ENCODE measurements at places on chromosomes 7 and 10. TPM values are rescaled to one million over a fixed set of nuclear protein-coding genes. Genes with fewer than 3 reads are reported as not detected.

GRCh38 chr7:107693396-107693795 lies 32.8 kb downstream of the SLC26A4 start:
- no peak overlapping the region for H3K27ac ChIP-seq
- no peaks in the 10 kb centered on the region for H3K36me3 ChIP-seq
- no peak overlapping the region for H3K4me3 ChIP-seq
- H3K27me3 ChIP-seq: no peaks in the 10 kb centered on the region
- DNase-seq: no peak
- no peaks in the 10 kb centered on the region for H3K4me1 ChIP-seq

The DLX5 gene
- not detected for total RNA-seq

DNA sequence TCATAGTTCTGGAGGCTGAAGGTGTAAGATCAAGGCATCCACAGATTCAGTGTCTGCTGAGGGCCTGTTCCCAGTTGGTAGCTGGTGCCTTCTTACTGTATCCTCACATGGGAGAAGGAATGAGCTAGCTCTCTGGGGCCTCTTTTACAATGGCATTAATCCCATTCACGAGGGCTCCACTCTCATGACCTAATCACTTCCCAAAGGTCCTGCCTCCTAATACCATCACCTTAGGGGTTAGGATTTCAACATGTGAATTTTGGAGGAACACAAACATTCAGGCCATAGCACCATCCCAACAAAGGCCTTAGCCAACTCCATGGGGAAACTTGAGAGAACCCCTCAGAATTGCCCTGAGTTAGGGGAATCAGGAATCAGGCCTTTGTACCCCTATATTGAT lies 66.1 kb upstream of the CREB5 start:
- H3K4me1 ChIP-seq: no peaks in the 10 kb centered on the region
- H3K27me3 ChIP-seq: no peaks in the 10 kb centered on the region
- no peak overlapping the region for H3K27ac ChIP-seq
- H3K36me3 ChIP-seq: no peaks in the 10 kb centered on the region
- DNase-seq: no peak

The SAMD9L gene
- 46.5 TPM for total RNA-seq

- no peaks in the 10 kb centered on the region for H3K4me1 ChIP-seq
- H3K27me3 ChIP-seq: no peaks in the 10 kb centered on the region
- no peak overlapping the region for H3K27ac ChIP-seq
- H3K4me3 ChIP-seq: no peak overlapping the region
Observed at GRCh38 chr7:157378390-157378789, 41.6 kb downstream of the DNAJB6 start.

GRCh38 chr7:27173956-27174873 lies at the start of gene HOXA10:
TSS of gene HOXA10 (minus strand) at chr7:27174320. CDS start at chr7:27174306, 14 bp downstream.
- H3K27me3 ChIP-seq: peaks cover 100% of the 10 kb centered on the region
- H3K4me3 ChIP-seq: peak within 1 kb of the TSS; percentile 45
- peak within 1 kb of the TSS; percentile 51 for H3K27ac ChIP-seq
- peak; percentile 56 for DNase-seq
- no peaks in the 10 kb centered on the region for H3K36me3 ChIP-seq
- H3K4me1 ChIP-seq: peaks cover 27% of the 10 kb centered on the region

GRCh38 chr7:98251231-98251600 lies 816 bp downstream of the TECPR1 start:
- peaks cover 57% of the 10 kb centered on the region for H3K4me1 ChIP-seq
- H3K36me3 ChIP-seq: no peaks in the 10 kb centered on the region
- DNase-seq: no peak
- H3K27ac ChIP-seq: peak overlapping the region; percentile 88
- no peaks in the 10 kb centered on the region for H3K27me3 ChIP-seq
- H3K4me3 ChIP-seq: peak overlapping the region; percentile 94

- H3K4me3 ChIP-seq: no peak overlapping the region
- H3K27ac ChIP-seq: no peak overlapping the region
- H3K4me1 ChIP-seq: no peaks in the 10 kb centered on the region
- DNase-seq: no peak
- H3K36me3 ChIP-seq: peaks cover 20% of the 10 kb centered on the region
- H3K27me3 ChIP-seq: no peaks in the 10 kb centered on the region
Observed at GRCh38 chr10:102522874-102523249, 19.1 kb downstream of the SUFU start.

DNA sequence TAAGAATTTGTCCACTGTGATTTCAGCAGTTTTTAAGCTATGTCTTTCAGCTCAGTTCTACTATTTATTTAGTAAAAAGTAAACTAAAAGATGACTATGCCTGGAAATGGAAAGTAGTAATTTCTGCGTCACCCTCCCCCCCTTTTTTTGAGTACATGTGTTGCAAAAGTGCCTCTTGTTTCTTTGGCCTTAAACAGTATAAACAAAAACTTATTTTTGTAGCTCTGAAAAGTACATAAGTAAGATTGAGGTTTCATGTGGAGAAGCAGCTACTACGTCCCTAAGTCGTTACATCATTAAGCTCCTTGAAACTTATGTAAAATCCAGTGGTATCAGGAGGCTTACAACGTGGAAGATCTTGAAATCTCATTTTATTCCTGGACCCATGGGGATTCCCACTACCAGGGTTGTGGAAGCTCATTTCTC lies 46.3 kb upstream of the HBP1 start:
- H3K36me3 ChIP-seq: no peaks in the 10 kb centered on the region
- DNase-seq: no peak
- H3K27ac ChIP-seq: peak overlapping the region; percentile 24
- no peaks in the 10 kb centered on the region for H3K4me1 ChIP-seq

DNA sequence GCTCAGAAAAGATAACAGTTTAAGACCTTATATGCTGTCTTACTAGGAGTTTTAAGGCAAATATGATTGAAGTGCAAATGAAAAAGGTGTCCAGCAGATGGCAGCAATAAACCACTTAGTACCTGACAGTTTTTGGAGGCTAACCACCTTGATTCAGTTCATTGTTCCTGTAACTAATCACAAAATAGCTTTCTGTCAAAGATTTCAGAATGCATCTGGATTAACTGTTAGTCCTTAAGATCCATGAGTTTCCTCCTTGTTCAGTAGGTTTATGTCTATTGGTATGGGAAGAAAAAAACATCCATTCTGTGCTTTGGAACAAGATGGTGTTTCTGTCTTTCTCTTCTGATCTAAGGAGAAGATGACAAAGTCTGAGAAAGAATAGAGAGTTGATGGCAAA lies 46.6 kb downstream of the CCSER2 start:
- H3K4me1 ChIP-seq: no peaks in the 10 kb centered on the region
- peaks cover 39% of the 10 kb centered on the region for H3K36me3 ChIP-seq
- no peak overlapping the region for H3K4me3 ChIP-seq
- no peak overlapping the region for H3K27ac ChIP-seq

The CTAGE6 gene
- total RNA-seq: 0.52 TPM

- H3K36me3 ChIP-seq: no peaks in the 10 kb centered on the region
- no peaks in the 10 kb centered on the region for H3K4me1 ChIP-seq
- no peak overlapping the region for H3K27ac ChIP-seq
- H3K27me3 ChIP-seq: no peaks in the 10 kb centered on the region
Observed at GRCh38 chr7:29976266-29976665, 13.3 kb downstream of the SCRN1 start.

All from upper lobe of right lung (tissue), 1 donor.